ENCODE measurements at places on chromosomes 2 and 18. TPM values are rescaled to one million over a fixed set of nuclear protein-coding genes. Genes with fewer than 3 reads are reported as not detected.

Gene CREB1
- 16.7 TPM for total RNA-seq

Gene G6PC2
- 2.2 TPM for total RNA-seq

Gene BBS5
- total RNA-seq, result 4.3 TPM

Gene COMMD1
- total RNA-seq, result 9.3 TPM

Gene LOXHD1
- not detected for total RNA-seq

Gene OBSL1
- 69.6 TPM for total RNA-seq

Gene CD207
- total RNA-seq, result 0.24 TPM

Gene HOXD4
- 0.31 TPM for total RNA-seq

GRCh38 chr2:179913809-179914208 is 52.4 kb upstream of the ZNF385B start:
- no peak for DNase-seq

DNA sequence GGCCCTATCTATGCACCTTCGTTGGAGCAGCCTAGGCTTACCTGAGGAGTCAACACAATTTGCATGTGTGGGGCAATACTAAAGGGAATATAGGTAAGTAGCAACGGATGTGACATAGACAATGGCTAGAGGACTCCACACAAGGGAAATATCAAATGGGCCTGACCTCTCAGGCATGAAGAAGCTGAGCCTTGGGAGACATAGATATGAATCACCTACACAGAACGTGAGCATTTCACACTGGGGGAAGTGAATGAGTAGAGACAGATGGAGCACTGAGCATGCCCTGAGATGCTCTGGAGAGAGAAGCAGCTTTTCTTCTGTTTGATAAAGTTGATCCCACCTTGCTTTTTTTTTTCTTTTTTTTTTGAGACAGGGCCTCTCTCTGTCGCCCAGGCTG is 97.9 kb downstream of the ATL2 start:
- DNase-seq, result no peak

- no peak for DNase-seq
Measured at GRCh38 chr2:215839816-215840215, 173.5 kb downstream of the MREG start.

DNA sequence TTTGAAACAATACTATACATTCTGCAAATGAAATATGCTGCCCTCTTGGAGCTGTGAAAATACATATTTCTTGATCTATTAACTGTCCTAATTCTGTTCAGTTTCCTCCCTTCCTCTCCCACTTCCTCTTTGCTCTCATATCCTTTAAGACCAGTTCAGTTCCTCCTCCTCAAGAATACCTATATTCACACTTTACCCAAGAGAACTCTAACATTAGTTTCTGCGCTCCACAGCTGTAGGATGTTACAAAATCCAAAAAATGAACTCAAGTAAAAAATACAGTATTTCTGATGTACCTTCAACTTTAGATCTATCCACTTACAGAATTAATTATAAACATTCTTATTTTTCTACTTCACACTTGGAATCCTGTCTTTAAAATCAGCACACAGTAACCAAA is 5.4 kb downstream of the ITSN2 start:
- DNase-seq, result no peak

DNA sequence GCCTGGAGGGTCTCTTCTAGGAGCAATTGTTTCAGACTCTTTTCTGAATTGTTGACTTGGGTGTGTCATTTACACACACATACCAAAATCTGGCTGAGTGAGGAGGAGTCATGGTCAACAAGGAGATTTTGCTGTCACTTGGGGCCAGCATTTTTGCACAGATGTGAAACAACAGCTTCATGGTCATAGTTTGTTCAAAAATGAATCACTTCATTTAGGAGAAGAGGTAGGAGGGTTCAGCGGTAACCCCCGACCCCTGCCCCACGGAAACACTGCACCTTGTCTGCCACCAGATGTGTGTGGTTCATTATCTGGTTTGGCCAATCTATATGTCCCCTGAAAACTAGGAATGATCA is 42.2 kb downstream of the LBH start:
- no peak for DNase-seq

DNA sequence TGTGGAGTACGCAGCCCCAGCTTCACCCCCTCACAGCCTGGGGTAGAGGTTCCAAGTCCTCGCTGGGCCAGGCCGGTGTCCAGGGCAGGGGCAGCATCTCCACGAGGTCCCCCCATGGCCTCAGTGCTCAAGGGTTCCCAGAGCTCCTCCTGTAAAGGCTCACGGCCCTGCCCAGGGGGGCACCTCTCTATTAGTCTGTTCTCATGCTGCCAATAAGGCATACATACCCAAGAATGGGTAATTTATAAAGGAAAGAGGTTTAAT is 38.8 kb downstream of the TDRD15 start:
- DNase-seq, result no peak

DNA sequence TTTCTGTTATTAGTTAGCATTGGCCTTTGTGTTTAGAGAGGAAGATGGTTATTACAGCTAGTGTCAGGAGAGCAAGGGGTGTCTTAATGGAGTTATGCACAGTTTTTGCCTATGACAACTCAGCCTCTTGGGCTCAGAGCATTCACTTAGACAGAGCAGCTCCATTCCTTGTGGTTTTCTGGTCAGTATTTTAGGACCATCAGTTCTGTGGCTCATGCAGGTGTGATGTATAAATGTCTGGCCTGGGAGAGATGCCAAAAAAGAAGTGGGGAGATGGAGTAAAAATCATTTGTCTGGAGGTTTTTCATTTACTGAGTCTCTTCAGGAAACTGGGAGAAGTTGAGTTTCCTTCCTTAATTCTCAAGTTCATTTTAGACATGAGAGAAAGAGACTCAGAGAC is 79.7 kb downstream of the PRKCE start:
- no peak for DNase-seq

DNA sequence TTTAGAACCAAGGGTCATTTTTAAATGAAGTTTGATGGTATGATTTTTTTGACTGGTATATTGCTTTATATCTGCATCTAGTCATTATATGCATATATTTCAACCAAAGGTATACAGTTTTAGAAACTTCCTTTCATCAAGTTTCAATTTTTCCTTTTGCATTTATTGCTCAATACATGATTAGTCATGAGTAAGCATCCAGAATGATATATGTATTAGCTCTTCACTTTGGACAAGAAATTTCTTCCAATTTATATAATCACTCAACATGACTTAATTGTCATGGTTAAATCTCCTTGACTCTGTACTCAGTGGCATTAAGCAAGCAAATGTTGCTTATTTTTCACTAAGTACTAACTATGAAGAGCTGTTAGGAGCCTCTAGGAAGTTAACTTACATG is 123.6 kb downstream of the PLCL1 start:
- DNase-seq, result no peak

GRCh38 chr2:233482616-233483015 is 84.0 kb downstream of the USP40 start:
- DNase-seq, result no peak

GRCh38 chr2:12675801-12676200 is 40.9 kb upstream of the TRIB2 start:
- DNase-seq, result no peak
